Osteocyte (in vitro differentiated cells): ENCODE measurements at places on chromosomes 2 and 18. TPM values are rescaled to one million over a fixed set of nuclear protein-coding genes. Genes with fewer than 3 reads are reported as not detected.

- H3K4me3 ChIP-seq: no peak overlapping the region
- no peaks in the 10 kb centered on the region for H3K27me3 ChIP-seq
- DNase-seq: no peak
- H3K36me3 ChIP-seq: no peaks in the 10 kb centered on the region
- H3K4me1 ChIP-seq: no peaks in the 10 kb centered on the region
These were observed 220.9 kb upstream of the EPHA4 start for GRCh38 chr2:221792971-221793521.

GRCh38 chr2:235217846-235218245 lies 266.0 kb downstream of the SH3BP4 start:
- H3K4me1 ChIP-seq: no peaks in the 10 kb centered on the region
- no peaks in the 10 kb centered on the region for H3K36me3 ChIP-seq
- peaks cover 4% of the 10 kb centered on the region for H3K27me3 ChIP-seq
- H3K4me3 ChIP-seq: no peak overlapping the region

GRCh38 chr2:124520953-124521352 lies 495.9 kb downstream of the CNTNAP5 start:
- H3K4me1 ChIP-seq: no peaks in the 10 kb centered on the region
- H3K4me3 ChIP-seq: no peak overlapping the region
- H3K27me3 ChIP-seq: no peaks in the 10 kb centered on the region
- no peaks in the 10 kb centered on the region for H3K36me3 ChIP-seq
- no peak for DNase-seq
- H3K27ac ChIP-seq: no peak overlapping the region

DNA sequence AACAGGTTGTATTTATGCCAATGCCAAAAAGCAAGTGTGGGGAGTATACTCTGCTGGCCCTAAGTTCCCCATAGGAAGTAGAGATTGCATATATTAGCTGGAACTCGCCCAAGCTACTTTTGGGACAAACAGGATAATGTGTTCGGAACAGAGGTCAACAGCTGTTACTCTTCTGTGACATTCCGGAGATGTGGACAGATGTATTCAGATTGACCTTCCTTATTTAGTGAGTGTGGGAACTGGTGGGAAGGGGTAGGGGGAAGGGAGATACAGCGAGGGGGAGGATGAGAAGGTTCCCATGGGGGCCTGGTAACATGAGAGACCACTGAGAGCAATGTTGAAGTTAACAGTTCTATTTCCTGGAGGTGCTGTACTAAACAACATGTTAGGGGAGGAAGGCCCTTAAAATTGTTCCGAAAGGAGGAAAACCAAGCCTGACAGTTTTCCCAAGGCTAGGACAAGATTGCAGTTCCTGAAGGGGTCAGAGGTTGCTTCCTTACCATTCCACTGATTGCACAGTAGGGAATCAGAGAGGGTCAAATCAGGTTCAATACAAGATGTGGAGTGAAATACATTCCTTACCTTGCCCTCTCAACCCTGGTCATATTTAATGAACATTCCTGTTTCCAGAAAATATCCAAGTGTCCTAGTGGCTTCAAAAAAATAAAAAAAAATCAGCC lies 14.3 kb upstream of the CD28 start:
- H3K4me1 ChIP-seq: peaks cover 49% of the 10 kb centered on the region
- H3K36me3 ChIP-seq: no peaks in the 10 kb centered on the region
- no peak for DNase-seq

DNA sequence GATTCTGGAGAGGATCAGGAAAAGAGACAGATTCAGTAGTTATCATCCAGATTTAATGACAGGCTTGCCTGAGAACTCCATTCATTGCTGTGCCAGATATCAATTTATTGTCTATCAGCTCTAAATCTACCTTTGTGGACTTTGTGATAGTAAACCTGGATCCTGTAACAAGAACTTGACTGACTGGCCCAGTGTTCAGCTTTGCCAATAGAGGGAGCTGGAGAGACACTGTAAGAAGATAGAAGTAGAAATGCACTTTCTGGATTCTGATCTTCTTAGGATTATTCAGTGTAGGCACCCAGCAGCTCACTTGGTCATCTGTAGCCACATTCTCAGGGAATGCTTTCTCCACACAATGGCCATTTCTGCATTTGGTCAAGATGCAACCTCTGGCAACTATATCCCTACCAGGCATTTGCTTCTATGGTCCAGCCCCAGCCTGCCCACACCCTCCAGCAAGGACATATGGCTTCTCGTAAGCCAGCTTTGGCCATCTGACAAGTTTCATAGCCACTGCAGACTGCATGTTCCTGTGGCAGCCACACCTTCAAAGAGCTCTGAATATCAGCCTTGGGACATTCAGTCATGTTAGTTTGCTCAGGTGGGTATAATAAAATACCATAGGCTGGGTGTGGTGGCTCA lies 6.1 kb upstream of the SERPINB8 start:
- H3K27me3 ChIP-seq: peaks cover 39% of the 10 kb centered on the region
- H3K4me1 ChIP-seq: no peaks in the 10 kb centered on the region
- H3K27ac ChIP-seq: no peak overlapping the region
- no peak for DNase-seq

DNA sequence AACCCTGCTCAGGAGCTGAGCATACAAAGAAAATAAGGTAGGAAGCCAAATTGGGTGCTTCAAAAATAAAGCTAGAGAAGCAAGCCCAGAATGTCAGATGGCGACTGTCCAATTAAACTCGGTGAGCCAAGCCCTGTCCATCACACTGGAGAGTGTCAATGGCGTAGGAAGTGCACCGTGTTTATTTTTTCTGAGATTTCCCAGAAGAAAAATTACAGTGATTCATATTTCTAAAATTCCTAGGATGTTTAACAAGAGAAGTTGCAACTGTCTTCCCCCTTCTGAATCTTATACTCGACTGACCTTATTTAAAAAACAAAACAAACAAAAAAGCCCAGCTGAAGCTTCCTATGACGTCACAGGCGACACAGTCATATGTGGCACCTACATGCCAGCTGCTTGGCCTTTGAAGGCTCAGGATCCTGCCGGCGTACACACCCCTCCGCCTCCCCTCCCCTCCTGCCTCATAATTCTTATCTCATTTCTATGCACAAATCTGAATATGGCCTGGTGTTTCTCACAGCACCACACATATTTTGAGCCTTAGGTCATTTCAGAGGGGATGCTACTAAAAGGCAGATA lies 60.8 kb downstream of the MBP start:
- peaks cover 77% of the 10 kb centered on the region for H3K4me1 ChIP-seq
- H3K36me3 ChIP-seq: peaks cover 2% of the 10 kb centered on the region
- DNase-seq: no peak
- H3K27ac ChIP-seq: peak overlapping the region; percentile 91

DNA sequence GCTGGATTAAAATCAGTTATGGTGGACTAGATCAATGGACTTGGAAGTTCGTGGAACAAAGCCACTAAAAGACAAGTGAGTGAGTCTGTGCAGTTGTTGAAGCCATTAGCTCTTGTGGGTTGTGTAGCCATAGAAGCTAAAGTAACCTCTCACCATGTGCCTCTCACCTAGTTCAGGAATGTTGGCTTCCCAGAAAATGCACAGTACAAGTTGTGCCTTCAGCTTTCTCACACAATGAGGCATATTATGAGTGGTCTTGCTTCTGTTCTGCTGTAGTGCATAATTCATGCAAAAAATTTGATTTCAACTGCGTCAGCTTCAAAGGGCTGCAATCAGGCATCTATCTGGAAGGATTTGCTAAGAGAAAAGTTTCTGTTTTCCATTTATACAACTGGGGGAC lies 26.2 kb downstream of the CERS6 start:
- no peak for DNase-seq
- no peak overlapping the region for H3K4me3 ChIP-seq
- peaks cover 44% of the 10 kb centered on the region for H3K4me1 ChIP-seq
- peaks cover 3% of the 10 kb centered on the region for H3K36me3 ChIP-seq

- H3K27ac ChIP-seq: no peak overlapping the region
- no peaks in the 10 kb centered on the region for H3K36me3 ChIP-seq
- H3K4me1 ChIP-seq: peaks cover 14% of the 10 kb centered on the region
- no peak overlapping the region for H3K4me3 ChIP-seq
These were observed 368.5 kb downstream of the ZEB2 start for GRCh38 chr2:144151405-144151804.

- peaks cover 9% of the 10 kb centered on the region for H3K36me3 ChIP-seq
- peak overlapping the region; percentile 100 for H3K27ac ChIP-seq
- H3K27me3 ChIP-seq: no peaks in the 10 kb centered on the region
These were observed 873 bp downstream of the MTHFD2 start for GRCh38 chr2:74199275-74199701.

- DNase-seq: no peak
- no peak overlapping the region for H3K4me3 ChIP-seq
- no peak overlapping the region for H3K27ac ChIP-seq
These were observed 83.7 kb downstream of the TANC1 start for GRCh38 chr2:159052157-159052601.

DNA sequence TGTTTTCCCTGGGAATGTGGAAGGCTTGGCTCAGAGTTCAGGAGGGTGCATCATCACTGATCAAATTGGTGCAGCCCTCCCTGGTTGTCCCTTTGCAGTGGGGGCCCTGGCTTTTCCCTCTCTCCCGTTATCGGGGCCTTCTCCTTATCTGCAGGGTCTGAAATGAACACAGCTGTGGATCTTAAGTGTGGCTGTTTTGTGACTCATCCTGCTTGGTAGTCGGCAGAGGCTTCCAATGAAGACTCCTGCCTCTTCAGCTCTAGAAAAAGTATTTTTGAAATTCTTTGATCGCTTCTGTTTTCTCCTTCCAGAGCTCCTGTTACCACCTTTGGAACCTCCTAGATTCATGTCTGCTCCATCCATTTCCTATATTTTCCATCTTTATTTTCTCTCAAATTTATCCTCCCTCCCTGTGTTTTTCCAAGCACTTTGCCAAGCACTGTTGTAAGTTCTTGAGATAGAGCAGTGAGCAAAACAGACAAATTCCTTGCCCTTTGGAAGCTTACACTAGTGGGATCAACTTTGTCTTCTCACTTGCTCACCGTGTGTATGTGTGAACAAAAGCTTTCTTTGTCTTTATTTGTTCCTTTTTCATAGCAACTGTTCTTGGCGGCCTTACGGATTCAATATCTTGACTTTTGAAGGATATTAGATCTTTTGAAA lies 45.7 kb downstream of the RALB start:
- no peaks in the 10 kb centered on the region for H3K27me3 ChIP-seq
- peaks cover 4% of the 10 kb centered on the region for H3K4me1 ChIP-seq
- peaks cover 40% of the 10 kb centered on the region for H3K36me3 ChIP-seq
- no peak overlapping the region for H3K4me3 ChIP-seq
- DNase-seq: no peak

- no peaks in the 10 kb centered on the region for H3K4me1 ChIP-seq
- no peaks in the 10 kb centered on the region for H3K36me3 ChIP-seq
- peaks cover 11% of the 10 kb centered on the region for H3K27me3 ChIP-seq
These were observed 25.4 kb downstream of the PDCL3 start for GRCh38 chr2:100588071-100588786.

GRCh38 chr2:62450716-62451191 lies 55.2 kb downstream of the TMEM17 start:
- H3K27ac ChIP-seq: no peak overlapping the region
- no peaks in the 10 kb centered on the region for H3K4me1 ChIP-seq
- H3K27me3 ChIP-seq: peaks cover 22% of the 10 kb centered on the region
- DNase-seq: no peak

GRCh38 chr2:23611839-23612238 lies 226.9 kb downstream of the KLHL29 start:
- peaks cover 9% of the 10 kb centered on the region for H3K36me3 ChIP-seq
- no peak for DNase-seq
- no peak overlapping the region for H3K27ac ChIP-seq
- H3K4me3 ChIP-seq: no peak overlapping the region
- H3K4me1 ChIP-seq: peaks cover 9% of the 10 kb centered on the region
- peaks cover 9% of the 10 kb centered on the region for H3K27me3 ChIP-seq

DNA sequence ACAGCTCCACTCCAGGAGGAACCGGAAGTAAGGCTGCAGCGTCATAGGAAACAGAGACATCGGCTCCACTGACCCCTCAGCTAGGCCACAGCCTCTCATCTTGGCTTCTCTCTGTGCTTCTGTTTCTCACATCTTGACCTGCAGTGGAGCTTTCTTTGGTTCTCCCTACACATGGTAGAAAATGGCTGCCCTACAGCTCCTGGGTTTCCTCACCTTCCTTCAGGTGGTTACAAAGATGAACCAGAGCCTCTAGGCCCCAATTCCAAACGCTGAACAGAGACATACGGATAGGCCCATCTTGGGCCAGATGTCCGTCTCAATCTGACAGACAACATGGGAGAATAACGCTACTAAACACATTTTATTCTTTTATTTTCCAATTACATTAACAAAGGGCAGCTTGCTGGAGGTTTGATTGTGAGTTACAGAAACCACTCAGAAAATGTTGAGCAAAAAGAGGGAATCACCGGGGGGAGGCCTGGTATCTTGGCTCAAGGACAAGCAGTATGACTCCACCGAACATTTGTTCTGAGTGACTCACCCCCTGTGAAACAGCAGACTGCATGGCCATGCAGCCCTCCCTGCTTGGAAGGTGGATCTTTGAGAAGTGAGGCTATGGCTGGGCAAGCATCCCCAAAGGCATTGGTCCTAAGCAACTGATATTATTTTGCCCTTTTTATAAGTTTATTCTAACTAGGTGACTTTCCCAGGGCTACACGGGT lies 303.5 kb downstream of the CDCA7 start:
- no peak overlapping the region for H3K4me3 ChIP-seq
- H3K27me3 ChIP-seq: no peaks in the 10 kb centered on the region
- peaks cover 2% of the 10 kb centered on the region for H3K36me3 ChIP-seq
- no peak for DNase-seq
- H3K4me1 ChIP-seq: peaks cover 40% of the 10 kb centered on the region

- no peak for DNase-seq
- H3K4me1 ChIP-seq: no peaks in the 10 kb centered on the region
- H3K27ac ChIP-seq: no peak overlapping the region
- no peak overlapping the region for H3K4me3 ChIP-seq
These were observed 13.5 kb upstream of the DOK6 start for GRCh38 chr18:69387186-69387585.

ANKRD30B gene
- not detected in 2 replicates for total RNA-seq

ASB18 gene
- not detected in 2 replicates for total RNA-seq

SKOR2 gene
- not detected in 2 replicates for total RNA-seq

HSPE1 gene
- 60.5 and 70.4 TPM in 2 replicates for total RNA-seq

NT5C1B gene
- not detected in 2 replicates for total RNA-seq

EIF2AK2 gene
- 48.7 and 49.7 TPM in 2 replicates for total RNA-seq
